ENCODE measurements at places on chromosomes 4 and X.
A peak's percentile ranks its signal among the peaks of the same experiment; 100 is the strongest.

- H3K27ac ChIP-seq = no peak overlapping the region
- H3K4me1 ChIP-seq = no peaks in the 10 kb centered on the region
- DNase-seq = no peak
- no peak overlapping the region for H3K4me3 ChIP-seq
- H3K36me3 ChIP-seq = no peaks in the 10 kb centered on the region
- no peaks in the 10 kb centered on the region for H3K27me3 ChIP-seq
These were observed 15.2 kb downstream of the SEPTIN11 start for GRCh38 chr4:76964769-76965168.

GRCh38 chrX:87236830-87237440, 280.7 kb upstream of the KLHL4 start:
- peaks cover 2% of the 10 kb centered on the region for H3K27me3 ChIP-seq
- H3K4me1 ChIP-seq = no peaks in the 10 kb centered on the region
- H3K27ac ChIP-seq = no peak overlapping the region

DNA sequence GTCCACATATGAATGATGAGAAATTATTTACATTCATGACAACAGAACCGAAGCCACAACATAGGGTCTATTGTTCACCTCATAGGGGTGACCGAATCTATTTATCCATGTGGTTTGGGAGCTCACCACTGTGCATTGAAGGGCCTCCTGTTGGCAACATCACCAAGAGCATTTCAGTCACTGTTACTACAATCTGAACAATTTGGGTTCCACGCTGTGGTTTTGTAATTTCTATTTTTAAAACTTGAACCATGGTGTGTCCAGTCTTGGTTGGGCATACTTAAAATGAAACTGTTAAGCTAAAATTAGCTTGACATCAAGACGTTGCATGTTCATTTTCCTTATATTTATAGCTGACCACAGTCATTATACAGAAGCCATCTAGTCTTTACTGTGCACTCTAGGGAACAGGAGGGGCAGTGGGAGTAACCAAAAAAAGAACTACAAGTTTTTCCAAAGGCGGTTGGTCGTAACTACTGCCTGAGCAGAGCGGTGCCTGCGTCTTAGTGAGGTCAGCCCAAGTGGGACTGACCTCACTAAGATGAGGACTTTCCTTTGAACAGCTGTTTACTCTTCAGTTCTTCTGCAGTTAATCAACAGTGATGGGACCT, 192.1 kb downstream of the SPRY1 start:
- no peak for DNase-seq
- no peaks in the 10 kb centered on the region for H3K27me3 ChIP-seq
- no peak overlapping the region for H3K4me3 ChIP-seq

DNA sequence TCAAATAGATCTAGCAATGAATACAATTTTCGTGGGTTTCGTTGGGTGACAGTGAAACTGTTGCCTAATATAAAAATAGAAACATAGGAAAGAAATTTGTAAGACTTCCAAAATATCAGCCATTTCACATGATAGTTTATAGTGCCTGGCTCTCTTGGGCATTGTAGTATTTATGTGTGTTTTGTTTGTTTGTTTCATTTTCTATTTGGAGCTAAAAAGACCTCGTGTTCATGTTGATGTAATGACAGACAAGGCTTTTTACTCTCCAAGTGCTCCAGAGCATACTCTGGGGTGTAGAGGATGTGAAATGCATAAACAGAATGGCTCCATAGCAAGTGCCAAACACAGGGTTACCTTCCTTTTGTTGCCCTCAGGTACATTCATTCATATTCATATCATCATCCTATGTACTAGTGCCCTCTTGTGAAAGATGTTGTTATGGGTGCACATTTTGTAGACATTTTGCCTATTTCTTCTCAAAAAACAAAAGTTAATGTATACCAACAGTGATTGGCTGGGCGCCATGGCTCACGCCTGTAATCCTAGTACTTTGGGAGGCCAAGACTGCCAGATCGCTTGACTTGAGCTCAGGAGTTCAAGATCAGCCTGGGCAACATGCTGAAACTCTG, 100.7 kb upstream of the AMOT start:
- peaks cover 5% of the 10 kb centered on the region for H3K27me3 ChIP-seq
- no peaks in the 10 kb centered on the region for H3K36me3 ChIP-seq
- no peak overlapping the region for H3K4me3 ChIP-seq
- no peak overlapping the region for H3K27ac ChIP-seq
- H3K4me1 ChIP-seq = no peaks in the 10 kb centered on the region

DNA sequence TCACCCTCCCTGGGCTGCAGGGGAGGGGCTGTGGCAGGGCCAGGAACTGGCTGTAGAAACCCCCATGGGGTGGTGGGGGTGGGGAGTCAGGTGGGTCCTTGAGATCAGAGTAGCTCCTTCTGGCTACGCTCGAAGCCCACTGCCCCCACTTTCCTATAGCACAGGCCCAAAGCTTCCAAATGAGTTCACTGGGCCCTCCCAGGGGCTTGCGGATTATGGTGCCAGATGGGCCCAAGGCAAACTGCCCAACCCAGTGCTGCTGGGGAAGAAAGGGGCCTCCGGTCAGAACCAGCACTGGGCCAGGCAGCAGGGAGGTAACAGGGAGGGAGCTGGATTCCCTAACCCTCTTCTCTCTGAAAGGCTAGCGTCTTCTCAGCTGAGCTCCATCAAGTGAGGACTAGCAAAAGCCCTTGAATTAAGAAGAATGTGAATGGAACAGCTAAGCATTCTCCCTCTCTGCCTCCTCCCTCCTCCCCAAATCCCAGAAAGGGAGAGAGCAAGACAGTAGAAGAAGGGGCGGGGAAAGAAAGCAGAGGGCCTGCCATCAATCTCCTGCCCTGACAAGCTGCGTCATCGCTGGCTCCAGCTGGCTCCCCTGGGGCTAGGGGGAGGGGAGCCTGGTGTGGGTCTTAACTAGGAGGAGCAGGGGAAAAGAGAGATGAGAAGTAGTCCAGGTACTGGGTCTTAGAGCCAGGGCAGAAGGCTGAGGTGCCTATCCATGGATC, 34.7 kb downstream of the FRMPD3 start:
- no peaks in the 10 kb centered on the region for H3K4me1 ChIP-seq
- no peaks in the 10 kb centered on the region for H3K36me3 ChIP-seq
- H3K27ac ChIP-seq = no peak overlapping the region
- peak; percentile 77 for DNase-seq

- peaks cover 9% of the 10 kb centered on the region for H3K27me3 ChIP-seq
- DNase-seq = no peak
- no peaks in the 10 kb centered on the region for H3K36me3 ChIP-seq
- no peak overlapping the region for H3K27ac ChIP-seq
These were observed 177.1 kb upstream of the MID1 start for GRCh38 chrX:10797466-10797865.

- H3K4me3 ChIP-seq = no peak overlapping the region
- H3K27me3 ChIP-seq = peaks cover 18% of the 10 kb centered on the region
- H3K27ac ChIP-seq = no peak overlapping the region
- no peaks in the 10 kb centered on the region for H3K36me3 ChIP-seq
- no peaks in the 10 kb centered on the region for H3K4me1 ChIP-seq
These were observed 144.9 kb downstream of the POLA1 start for GRCh38 chrX:24838629-24839028.

GRCh38 chrX:134926864-134927263, 63.9 kb upstream of the SMIM10 start:
- no peak overlapping the region for H3K4me3 ChIP-seq
- no peaks in the 10 kb centered on the region for H3K27me3 ChIP-seq
- H3K27ac ChIP-seq = no peak overlapping the region
- no peak for DNase-seq
- H3K4me1 ChIP-seq = no peaks in the 10 kb centered on the region

GRCh38 chr4:77145842-77146185, 11.2 kb upstream of the CCNG2 start:
- H3K4me3 ChIP-seq = no peak overlapping the region
- no peaks in the 10 kb centered on the region for H3K27me3 ChIP-seq
- DNase-seq = no peak
- H3K36me3 ChIP-seq = no peaks in the 10 kb centered on the region

GRCh38 chr4:26884486-26884988, 23.9 kb downstream of the STIM2 start:
- no peak for DNase-seq
- H3K27me3 ChIP-seq = no peaks in the 10 kb centered on the region
- no peaks in the 10 kb centered on the region for H3K4me1 ChIP-seq
- no peak overlapping the region for H3K27ac ChIP-seq
- no peaks in the 10 kb centered on the region for H3K36me3 ChIP-seq

DNA sequence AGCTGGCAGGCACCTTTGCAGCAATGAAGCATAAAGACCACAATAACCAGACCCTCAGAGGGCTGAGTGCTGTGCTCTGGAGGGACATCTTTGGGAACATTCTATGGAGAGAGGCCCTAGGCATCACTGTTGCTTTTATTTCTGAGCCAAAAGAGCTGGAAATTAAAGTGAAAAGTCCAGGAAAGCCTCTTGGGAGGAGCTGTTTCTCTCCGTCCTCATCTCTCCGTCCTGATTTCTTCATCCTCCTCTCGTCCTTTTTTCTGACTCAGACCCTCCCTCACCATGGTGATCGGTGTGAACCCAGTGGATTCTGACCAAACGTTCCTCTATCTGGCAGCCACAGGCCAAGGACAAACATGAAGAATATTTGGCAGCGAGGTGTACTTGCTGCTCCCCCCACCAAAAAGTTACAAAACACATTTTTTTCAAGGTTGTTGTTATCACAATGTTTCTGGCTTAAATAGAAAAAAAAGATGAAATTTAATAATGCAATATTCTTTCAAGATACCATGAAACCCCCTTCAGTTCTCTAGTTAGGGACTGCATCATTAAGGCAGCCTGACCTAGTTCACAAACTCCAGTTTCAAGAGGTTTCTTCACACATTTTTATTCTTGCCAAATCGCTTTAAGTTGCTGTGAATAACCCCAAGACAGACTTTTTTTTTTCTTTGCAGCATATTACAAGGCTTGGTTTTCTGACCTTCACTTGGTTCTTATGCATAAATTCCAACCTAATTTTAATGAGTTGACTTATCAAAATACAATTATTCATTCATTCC, 80.2 kb downstream of the SCD5 start:
- no peak overlapping the region for H3K4me3 ChIP-seq
- peaks cover 10% of the 10 kb centered on the region for H3K4me1 ChIP-seq
- no peaks in the 10 kb centered on the region for H3K36me3 ChIP-seq
- DNase-seq = peak; percentile 55

DNA sequence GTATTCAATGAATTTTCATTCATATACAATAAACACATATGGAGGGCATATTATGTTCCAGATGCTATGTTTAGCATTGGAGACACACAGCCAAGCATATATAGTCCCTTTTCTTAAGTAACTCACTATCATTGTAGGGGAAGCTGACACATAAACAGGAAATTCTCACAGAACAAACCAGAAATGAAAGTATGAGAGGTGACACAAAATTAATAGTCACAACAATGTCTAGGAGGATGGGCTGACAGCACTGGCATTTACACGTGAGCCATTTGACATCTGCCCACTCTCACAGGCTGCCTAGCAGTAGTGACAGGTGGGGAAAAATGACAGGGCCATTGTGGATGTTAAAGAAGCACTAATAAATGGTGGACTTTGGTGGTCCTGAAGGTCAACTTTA, 2.6 kb upstream of the CNOT6L start:
- no peaks in the 10 kb centered on the region for H3K27me3 ChIP-seq
- DNase-seq = no peak
- H3K27ac ChIP-seq = no peak overlapping the region
- no peak overlapping the region for H3K4me3 ChIP-seq
- no peaks in the 10 kb centered on the region for H3K36me3 ChIP-seq

GRCh38 chr4:184861047-184861446, 35.3 kb upstream of the ACSL1 start:
- no peak overlapping the region for H3K4me3 ChIP-seq
- H3K4me1 ChIP-seq = no peaks in the 10 kb centered on the region
- no peak for DNase-seq
- H3K27me3 ChIP-seq = no peaks in the 10 kb centered on the region

- H3K4me3 ChIP-seq = no peak overlapping the region
- no peaks in the 10 kb centered on the region for H3K4me1 ChIP-seq
- no peaks in the 10 kb centered on the region for H3K27me3 ChIP-seq
- no peaks in the 10 kb centered on the region for H3K36me3 ChIP-seq
- no peak overlapping the region for H3K27ac ChIP-seq
These were observed 8.5 kb downstream of the TRIML1 start for GRCh38 chr4:188147776-188148175.

DNA sequence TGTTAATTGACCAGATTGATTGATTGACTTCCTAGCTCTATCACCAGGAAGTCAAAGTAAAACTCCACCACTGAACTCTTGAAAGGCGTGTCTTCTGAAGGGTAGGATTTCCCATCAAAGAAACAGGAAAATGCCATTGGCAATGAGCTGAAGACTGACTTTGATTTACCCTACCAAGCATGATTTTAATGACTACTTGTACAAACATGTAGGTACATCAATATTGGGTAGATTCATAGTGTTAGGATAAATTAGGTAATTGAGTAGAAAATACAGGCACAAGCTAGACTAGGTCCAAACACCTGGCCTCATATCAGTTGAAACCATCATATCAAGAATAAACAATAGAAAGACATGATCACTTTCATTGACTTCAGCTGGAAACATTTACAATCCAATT, 53.2 kb upstream of the ATXN3L start:
- DNase-seq = no peak
- H3K27ac ChIP-seq = no peak overlapping the region
- H3K36me3 ChIP-seq = no peaks in the 10 kb centered on the region
- no peak overlapping the region for H3K4me3 ChIP-seq

GRCh38 chrX:18146954-18147353, 73.7 kb downstream of the BEND2 start:
- no peak overlapping the region for H3K4me3 ChIP-seq
- peaks cover 10% of the 10 kb centered on the region for H3K27me3 ChIP-seq

DNA sequence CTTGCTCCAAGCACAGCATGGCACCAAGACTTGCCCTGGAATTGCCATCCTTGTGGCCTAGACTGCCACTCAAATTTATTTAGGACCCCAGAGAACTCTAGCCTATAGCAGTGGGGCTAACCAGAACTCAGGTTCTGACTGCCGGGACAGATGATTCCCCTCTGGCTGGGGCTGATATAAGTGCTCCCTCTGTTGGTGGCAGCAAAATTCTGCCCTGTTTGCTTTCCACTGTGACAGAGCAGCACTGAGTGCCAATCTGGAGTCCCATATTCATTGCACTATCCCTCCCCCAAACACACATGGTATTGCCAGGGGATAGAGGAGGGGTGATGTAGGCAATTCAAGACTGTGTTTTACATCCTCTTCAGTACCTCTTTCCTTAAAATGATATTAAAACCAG, 1081.9 kb downstream of the FAT4 start:
- no peak for DNase-seq
- H3K36me3 ChIP-seq = no peaks in the 10 kb centered on the region
- H3K27ac ChIP-seq = no peak overlapping the region

DNA sequence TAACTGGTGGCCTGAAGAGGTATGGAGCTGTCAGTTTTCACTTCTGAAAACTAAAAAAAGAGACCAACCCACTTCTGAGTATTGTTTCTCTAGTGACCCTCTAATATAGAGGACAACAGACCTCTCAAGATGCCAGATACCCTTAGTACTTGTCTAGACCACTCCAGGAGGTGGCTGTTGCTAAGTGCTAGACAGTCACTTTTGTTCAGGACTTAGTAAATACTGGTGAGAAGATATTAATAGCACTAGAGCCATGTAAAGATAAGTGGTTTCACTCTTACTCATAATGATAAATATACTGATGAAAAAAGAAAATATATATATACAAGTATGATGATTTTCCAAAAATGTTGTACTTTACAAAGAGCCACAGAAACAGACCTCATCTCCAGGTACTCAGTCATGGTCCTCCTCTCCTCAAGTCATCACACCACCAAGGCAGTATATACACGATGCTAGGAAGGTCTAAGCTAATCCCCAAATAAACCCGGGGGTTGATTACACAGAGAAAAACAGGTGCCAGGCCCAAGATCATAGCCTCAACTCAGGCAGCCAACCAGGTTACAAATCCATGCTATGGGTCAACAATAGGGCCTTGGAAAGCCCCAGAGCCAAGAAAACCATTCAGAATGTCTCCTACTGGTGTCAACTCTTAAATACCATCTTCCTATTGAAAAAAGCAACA, 66.9 kb downstream of the ARHGEF9 start:
- no peak overlapping the region for H3K27ac ChIP-seq
- H3K36me3 ChIP-seq = no peaks in the 10 kb centered on the region
- DNase-seq = no peak
- no peak overlapping the region for H3K4me3 ChIP-seq
- H3K4me1 ChIP-seq = no peaks in the 10 kb centered on the region

All from lung (tissue), 17 donors.